ENCODE measurements at places on chromosomes 6 and 20. TPM values are rescaled to one million over a fixed set of nuclear protein-coding genes. Genes with fewer than 3 reads are reported as not detected.

Gene TNF
- not detected for total RNA-seq

Gene LY86
- total RNA-seq: 6.8 TPM

Gene BPIFB1
- not detected for total RNA-seq

Gene GNRH2
- total RNA-seq: not detected

Gene TMC2
- not detected for total RNA-seq

Gene HLA-DOA
- 1.0 TPM for total RNA-seq

Gene UNC5CL
- 2.1 TPM for total RNA-seq

Gene CST7
- total RNA-seq: 1.0 TPM

Gene SRSF12
- total RNA-seq: 2.6 TPM

Gene HLA-G
- total RNA-seq: not detected

Gene CD93
- total RNA-seq: 76.7 TPM

Gene CTAGE9
- not detected for total RNA-seq

Gene GHRH
- not detected for total RNA-seq

Gene C20orf96
- total RNA-seq: 1.0 TPM

Gene IER3
- total RNA-seq: 4.2 TPM

Gene GPX6
- not detected for total RNA-seq

Gene MTFR2
- total RNA-seq: 0.52 TPM

Gene TMEM170B
- 6.3 TPM for total RNA-seq

Gene NCOA5
- total RNA-seq: 10.4 TPM

All from skeletal muscle tissue (tissue), 5 donors.